MM.1S (cell line): ENCODE measurements at places on chromosomes 4 and X.

- DNase-seq, result no peak
These were observed 449.4 kb upstream of the HTR2C start for GRCh38 chrX:114134465-114134864.

DNA sequence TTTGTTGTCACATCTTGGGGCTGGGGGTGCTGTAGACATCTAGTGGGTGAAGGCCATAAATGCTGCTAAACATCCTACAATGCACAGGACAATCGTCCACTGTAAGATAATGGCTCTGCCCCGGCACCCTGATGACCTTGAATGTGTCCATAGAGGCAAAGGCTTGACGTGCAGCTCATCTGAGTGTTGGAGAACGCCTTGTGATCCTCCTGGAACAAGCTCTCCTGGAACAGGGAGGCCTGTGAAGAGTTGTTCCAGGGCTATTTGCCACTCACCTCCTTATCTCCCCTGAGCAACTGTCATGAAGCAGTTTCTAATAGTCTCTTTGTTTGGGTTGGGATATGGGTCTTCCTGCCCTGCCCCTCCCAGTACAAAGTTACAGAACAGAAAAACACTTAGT is 15.2 kb upstream of the PCYT1B start:
- DNase-seq, result no peak

GRCh38 chr4:154433543-154433942 is 58.1 kb downstream of the DCHS2 start:
- no peak for DNase-seq

- DNase-seq, result no peak
These were observed 222.0 kb upstream of the HHIP start for GRCh38 chr4:144423930-144424329.

DNA sequence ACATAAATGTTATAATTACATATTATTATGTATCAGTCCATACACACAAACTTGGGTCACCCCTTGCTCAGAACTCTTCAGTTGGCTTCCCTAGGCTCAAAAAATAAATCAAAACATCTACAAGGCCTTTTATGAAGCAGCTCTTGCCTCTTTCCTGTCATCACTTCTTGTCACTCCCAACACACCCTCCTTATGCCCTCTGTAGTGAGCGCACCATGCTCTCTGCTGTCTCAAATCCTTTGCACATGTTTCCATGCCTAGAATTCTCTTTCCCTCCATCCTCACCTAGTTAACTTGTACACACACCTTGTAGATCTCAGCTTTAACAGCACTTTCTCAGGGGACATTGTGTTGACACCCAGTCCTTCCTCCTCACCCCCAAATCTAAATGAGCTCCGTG is 53.0 kb downstream of the ATP8A1 start:
- DNase-seq, result no peak

DNA sequence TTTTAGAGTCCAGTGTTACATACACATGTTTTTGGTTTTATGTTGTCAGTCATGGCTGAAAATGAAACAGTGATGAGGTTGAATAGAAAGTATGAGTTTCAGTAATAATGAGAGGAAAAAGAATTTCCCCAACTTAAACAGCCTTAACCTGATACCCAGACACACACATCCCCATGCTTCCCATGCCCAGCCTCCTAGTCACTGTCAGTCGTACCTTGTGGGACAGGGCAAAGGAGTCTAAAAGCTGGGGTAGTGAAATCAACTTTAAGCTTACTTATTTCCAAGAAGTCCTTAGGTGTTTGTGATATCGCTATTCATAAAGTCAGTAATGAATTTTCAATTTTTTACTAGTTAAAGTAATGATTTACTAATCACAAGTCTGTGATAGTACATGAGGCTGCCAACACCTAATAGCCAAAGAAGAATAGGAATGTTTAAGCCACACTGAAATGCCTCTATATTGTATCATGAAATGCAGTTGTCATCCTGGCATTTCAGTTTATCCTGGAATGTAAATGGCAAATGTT is 24.3 kb upstream of the GPR34 start:
- peak; percentile 15 for DNase-seq

- peak; percentile 31 for DNase-seq
These were observed 426 bp downstream of the SLBP start for GRCh38 chr4:1711571-1712215.
